Aorta (tissue), 5 donors: ENCODE measurements at places on chromosomes 12 and 14. TPM values are rescaled to one million over a fixed set of nuclear protein-coding genes. Genes with fewer than 3 reads are reported as not detected.

DNA sequence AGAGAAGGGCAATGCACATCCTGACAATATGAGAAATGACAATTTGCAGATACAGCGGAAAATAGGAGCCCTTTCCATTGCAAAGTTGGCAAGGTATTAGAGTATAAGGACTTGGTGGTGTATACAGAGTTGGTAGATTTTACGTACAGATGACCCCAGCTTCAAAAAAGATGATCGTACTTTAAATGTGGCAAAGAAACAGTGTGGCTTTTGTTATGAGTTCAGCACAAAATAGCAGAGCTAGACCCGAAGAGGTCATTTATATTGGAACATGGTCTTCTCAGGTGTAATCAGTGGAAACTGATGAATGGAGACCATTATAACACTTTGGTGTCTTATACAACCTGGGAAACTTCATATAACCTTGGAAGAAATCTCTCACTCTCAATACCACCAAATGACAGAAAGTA is 2.3 kb downstream of the CLEC2B start:
- no peak for DNase-seq

DNA sequence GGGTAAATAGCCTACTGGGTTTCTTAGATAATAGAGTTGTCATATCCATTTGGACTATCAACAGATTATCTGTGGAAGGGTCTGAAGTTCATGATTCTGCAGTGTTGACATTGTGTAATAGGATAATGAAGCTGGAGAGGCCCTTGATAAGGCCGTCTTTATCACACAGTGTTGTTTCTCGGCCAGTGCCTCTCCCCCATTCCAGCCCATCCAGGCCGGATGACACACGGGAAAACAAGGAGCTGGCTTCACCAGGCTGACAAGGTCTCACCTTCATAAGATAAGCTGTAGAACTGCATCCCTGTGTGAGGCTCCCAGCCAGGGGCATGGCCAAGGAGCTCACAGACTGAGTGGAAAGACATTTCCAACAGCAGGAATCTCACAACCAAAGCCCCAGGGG is 8.7 kb upstream of the EML1 start:
- no peak for DNase-seq

- DNase-seq, result no peak
These were observed 30.4 kb downstream of the DLGAP5 start for GRCh38 chr14:55160989-55161388.

DNA sequence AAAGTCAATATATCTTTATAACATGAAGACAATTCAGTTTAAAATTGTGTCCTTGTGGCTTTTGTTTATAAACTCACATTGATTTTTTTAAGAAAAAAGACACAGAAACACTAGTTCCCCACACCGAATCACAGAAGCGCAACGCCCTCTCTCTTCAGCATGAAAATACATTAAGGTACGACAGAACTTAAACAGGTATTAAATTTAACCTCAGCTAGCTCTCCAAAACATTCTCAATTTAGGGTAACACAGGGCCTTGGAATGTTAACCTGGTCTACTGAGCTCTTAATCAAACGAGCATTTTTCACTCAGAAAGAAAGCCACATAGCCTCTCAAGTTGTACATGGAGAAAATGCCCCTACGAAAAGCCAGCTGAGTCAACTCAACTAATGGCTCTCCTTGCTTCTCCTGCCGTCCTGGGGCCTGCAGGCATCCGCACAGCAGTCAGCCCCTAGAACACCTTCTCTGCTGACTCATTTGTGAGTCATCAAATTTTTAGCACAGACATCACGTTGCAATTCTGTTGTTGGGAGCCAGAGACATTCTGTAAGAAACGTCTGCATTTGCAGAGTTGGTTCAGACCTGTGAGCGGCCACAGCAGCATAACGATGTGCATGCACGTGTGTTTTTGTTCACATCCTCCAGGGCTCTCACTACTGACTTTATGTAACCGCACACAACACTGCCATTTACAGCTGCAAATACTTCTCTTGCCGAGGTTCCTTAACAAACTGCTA is 141.6 kb downstream of the ITPR2 start:
- DNase-seq, result peak; percentile 44

DNA sequence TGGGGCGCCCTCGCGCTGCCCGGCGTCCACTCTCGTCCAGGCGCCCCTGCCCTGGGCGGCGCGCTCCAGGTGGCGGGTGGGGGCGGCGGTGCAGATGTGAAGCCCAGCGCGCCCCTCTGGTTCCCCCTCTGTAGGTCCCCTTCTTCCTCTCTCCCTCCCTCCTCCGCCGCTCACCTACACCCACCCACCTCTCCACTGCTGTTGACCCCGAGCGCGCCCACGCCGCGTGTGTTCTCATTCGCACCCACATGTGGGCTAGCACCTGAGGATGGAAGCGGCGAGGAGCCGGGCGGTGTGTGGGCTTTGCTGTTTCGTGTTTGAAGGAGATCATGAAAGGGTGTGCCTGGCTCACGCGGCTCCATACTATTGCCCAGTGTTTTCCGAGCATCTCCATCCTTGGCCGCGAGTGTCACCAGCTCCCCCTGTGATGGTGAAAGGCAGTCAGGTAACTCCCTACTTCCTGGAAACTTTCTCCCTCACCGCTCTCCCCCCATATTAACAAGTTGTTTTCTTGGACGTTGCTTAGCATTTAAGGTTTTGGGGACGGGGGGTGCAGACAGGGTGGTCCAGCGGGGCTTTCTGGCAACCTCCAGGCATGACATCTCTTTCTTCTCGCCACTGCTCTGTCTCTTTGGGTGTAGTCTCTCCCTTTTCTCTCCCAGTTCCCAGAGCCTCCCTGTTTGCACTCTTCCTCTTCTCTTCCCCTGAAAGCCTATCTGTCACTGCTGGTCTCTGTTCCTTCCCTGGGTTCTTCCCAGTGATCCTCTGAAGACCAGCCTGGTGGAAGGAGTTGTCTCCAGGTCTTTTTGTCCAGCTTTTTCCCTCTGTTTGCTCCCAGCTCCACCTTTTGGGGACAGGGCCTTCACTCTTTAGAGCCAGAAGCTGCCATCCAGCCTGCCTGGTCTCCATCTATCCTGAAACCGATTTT is 1.6 kb downstream of the CACNA1C start:
- DNase-seq, result no peak

- no peak for DNase-seq
These were observed 600.2 kb downstream of the TRHDE start for GRCh38 chr12:72872238-72872887.

DNA sequence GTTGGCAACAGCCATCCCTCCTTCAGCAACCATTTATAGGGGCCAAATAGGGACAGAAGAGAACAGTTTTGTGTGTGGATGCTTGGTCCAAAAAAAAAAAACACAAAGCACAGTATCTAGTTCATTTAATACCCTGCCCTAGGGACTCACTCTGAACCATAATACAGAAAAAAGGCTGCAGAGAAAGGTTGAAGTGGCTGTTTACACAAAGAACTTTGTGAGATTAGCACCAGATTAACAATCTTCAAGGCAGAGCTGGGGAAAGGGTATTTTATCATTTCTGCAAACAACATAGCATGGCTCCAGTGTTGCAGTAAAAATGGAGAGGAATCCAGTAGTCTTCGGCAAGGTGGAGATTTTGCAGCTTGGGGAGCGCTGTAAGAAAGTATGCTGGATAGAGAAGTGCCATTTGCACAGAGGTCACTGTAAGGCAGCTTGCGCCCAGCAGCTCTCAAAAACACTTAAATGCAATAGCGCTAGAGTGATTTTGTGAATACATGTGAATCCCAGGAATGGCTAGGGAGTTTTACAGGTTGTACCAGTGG is 124.2 kb upstream of the PLEKHA5 start:
- no peak for DNase-seq

GRCh38 chr12:33721561-33721960 is 281.9 kb upstream of the SYT10 start:
- no peak for DNase-seq

GRCh38 chr12:65612440-65612839 is 211.8 kb upstream of the HMGA2 start:
- no peak for DNase-seq

The PRH1 gene
- total RNA-seq, result 18.4 TPM

The KLRD1 gene
- total RNA-seq, result 6.5 TPM

The VDR gene
- 9.3 TPM for total RNA-seq

The CHPT1 gene
- total RNA-seq, result 41.8 TPM
